ENCODE measurements at places on chromosomes 1 and 21.

DNA sequence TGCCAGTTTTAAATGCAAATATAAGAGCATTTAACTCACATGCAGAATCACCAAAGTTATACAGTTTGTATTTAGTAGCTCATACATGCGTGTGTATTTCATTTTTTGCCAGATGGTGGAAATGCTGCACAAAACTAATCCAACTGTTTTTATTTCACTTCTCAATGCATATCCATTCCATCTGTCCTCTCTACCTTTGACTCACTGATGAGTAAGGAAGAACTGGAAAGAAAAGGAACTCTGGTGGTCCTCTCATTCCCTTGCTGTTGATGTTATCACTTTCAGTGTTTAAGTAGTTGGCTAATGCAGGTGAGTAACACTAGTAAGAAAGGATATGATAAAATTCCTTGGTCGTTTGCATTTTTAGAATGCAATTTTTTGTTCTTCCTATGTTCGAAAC is 5.7 kb upstream of the SLC1A7 start:
- DNase-seq: no peak

GRCh38 chr1:226511296-226511695 is 37.3 kb upstream of the STUM start:
- DNase-seq: no peak

- no peak for DNase-seq
Observed at GRCh38 chr1:198686069-198686728, 47.4 kb downstream of the PTPRC start.

DNA sequence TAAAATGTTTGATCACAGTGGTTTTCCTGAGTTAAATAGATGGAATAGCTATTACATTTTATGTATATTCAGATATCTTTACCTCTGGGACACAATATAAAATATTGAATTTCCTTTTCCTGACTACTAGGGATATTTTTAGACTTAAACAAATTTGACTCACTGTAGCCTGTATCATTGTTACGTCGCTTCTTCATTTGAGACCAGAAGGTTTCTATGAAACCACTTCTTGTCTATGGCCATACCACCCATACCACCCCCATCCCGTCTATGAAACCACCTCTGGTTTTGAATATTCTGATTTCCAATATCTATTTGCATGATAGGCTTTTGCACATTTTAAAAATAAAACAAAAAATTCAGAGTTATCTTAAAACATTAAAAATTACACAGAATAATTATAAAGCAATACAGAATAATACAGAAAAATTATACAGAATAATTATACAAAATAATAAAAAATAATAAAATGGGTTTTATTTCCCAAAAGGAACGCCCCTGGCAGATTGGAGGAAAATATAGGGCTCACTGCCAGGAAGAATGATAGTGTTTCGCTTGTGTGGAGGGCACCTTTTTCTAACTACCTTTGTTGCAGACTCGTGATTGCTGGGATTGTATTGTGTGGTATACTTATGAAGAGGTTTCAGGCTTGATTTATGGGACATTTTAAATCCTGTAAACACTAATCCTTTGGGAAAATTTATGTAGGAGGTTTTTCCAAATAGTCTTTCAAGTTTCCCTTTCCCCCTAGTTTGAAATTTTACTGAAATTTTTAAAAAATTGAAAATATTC is 4.7 kb downstream of the SPEN start:
- DNase-seq: no peak

- no peak for DNase-seq
Observed at GRCh38 chr1:51981555-51981954, 8.9 kb downstream of the RAB3B start.

- no peak for DNase-seq
Observed at GRCh38 chr1:214670098-214670497, 67.1 kb downstream of the CENPF start.

DNA sequence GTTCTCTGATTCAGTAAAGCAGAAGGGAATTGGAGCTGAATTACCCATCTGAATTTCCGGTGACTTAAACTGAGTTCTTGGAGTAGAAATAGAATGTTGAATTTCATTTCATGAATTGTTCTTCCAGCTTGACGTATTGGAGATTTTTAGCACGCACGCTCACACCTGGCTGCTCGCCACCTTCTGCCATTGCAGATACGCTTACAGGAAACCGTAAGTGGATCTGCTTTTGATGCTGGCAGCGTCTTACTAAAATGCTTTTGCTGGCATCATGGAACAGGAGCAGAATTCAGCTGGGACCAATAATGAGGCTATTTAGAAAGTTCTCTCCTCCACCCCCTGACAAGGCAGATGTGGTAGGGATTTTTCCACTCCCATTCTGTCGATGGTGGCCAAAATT is 17.7 kb upstream of the ELAVL4 start:
- DNase-seq: no peak

- DNase-seq: no peak
Observed at GRCh38 chr1:94055459-94056122, 65.4 kb downstream of the ABCA4 start.

DNA sequence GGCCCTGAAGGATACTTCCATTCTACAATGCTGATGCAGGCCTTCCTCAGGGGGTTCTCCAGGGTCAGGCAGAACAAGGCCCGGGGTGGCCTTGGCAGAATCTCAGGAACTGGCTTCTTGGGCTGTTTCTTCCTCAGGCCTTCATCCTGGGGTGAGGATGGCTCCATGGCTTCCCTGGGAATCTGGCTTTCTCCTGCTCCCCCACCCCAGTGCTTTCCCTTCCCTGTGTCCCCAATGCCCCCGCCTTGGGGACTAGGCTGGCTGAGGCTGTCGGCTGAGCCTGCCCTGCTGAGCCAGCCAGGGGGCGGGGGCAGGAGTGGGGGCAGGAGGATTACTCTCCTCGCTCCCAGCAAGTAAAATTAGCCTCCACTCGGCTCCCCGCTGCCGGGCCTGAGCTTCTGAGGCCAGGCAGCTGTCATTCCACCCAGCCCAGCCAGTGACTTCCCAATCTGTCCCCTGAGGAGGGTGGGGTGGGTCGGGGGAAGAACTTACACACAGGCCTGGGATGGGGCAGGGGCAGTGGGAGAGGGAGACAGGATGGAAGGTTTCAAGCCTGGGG is at the start of gene CACNA1S:
Gene CACNA1S (minus strand): TSS at position 254 of the 559 bp plus-strand sequence. CDS start 87 bp downstream, at position 167.
- no peak for DNase-seq

DNA sequence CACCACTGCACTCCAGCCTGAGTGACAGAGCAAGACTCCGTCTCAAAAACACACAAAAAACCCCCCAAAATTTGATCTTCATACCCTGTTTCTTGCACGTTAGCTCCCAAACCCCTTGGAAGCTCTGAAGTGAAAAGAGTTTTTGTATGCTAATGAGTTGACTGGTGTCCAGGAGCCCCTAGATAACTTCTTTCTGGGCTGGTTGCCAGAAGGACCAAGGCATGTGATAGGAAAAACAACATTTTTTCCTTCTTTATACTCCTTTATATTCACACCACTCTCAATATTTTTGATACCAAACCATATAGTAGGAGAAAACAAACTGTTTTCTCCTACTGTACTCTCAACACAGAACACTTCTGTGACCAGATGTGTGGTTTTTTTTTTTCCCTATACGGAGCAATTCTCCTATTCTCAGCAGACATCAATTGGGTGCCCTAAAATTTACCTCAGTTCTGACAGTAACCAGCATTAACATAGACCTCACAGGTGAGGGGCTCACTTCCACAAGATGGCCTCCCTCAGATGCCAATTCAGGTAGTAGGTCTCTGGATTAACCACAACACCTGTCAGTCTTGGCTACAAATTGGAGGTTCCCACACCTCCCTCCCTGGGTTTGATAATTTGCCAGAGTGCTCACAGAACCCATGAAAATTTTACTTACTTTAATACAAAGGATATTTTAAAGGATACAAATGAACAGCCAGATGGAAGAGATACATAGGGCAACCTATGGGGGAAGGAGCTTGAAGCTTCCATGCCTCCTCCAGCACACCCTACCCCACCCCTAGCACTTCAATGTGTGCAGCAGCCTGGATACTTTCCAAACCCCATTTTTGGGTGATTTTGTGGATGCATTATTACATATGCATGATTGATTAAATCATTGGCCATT is 25.6 kb downstream of the ZYG11B start:
- DNase-seq: no peak

DNA sequence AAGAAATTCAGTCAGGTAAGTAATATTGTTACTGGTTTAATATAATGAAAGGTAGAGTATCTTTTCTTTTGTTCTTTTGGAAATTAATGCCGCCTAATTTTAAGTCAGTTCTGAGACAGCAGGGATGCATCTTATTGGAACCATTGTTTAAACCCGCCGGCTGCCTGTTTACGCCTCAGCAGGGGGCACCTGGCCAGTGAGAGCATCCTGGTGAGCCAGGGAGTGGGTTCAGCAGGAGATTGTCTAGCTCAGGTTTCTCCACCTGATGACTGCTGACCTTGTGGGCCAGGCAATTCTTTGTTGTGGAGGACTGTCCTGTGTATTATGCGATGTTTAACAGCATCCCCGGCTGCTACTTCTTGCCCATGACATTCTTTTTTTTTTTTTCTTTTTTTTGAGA is 30.2 kb downstream of the CHAF1B start:
- no peak for DNase-seq

- DNase-seq: no peak
Observed at GRCh38 chr1:997993-998744, 1.7 kb downstream of the HES4 start.

DNA sequence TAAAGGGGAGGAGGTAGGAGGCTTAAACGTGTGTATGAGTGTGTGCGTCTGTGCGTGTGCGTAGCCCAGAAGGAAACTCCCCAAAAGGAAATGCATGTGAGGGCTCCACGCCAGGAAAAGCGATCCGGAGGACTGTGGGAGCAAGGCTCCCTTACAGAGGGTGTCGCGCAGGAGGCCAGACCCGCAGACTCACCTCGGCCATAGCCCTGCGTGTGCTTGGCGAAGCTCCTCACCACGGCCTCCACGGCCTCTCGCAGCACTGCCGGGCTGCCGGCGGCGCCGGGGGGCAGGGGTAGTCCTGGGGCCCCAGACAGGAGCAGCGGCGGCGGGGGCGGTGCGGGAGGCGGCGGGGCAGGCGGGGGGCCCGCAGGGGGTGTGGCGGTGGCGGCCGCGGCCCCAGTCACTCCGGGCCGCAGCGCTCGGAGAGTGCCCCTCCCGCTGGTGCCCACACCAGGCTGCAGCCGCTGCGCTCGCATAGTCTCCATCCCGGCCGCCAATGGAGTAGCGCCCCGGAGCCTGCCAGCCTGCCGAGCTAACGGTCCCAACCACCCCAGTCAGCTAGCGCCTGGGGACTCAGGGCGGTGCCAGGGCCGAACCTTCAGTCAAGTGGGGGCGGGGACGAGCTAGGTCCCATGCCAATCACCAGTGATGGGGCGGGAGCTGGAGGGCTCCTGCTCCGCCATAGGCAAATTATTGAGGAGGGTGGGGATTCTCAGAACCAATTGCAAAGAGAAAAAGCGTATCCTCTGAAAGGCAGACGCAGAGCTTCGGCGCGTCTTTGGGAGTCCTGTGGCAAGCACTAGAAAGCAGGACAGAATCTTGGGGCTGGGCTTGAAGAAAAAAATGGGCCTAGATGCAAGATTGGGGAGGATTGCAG is at the start of gene LIX1L:
Gene LIX1L (minus strand): TSS at position 575 of the 877 bp plus-strand sequence. CDS start 90 bp downstream, at position 485.
- DNase-seq: peak; percentile 89

GRCh38 chr1:17569200-17570139 is 30.0 kb downstream of the ARHGEF10L start:
- DNase-seq: no peak

DNA sequence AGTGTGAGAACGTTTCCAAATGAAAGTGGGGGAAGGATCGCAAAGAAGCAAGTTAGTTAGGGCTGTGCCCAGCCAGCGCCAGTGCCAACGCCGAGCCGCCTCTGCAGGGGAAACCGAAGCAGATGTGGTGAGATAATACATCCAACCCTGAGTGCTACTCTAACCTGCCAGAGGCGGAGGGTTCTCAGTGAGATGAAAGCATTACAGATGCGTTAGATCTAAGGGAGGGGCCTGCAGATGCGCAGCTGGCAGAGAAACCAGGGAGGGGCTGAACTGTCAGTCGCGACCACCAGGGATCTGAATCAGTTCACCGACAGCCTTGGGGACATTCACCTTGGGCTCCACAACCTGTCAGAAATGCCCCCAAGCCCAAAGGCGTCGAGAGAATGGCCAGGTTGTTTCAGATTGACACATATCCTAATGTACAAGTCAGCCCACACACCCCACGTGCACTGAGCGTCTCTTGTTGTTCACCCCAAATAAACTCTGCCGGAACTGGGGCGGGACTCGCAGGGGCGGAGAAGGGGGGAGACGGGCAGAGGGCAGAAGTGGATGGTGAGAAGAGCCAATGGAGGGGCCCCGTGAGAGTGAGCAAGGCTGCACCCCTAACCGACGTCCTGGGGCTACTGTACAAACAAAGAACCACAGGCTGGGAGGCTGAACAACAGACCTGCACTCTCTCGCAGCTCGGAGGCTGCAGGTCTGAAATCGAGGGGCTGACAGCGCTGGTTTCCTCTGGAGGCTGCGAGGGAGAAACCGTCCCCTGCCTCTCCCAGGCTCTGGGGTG is 8.7 kb upstream of the UMODL1 start:
- DNase-seq: peak; percentile 75

DNA sequence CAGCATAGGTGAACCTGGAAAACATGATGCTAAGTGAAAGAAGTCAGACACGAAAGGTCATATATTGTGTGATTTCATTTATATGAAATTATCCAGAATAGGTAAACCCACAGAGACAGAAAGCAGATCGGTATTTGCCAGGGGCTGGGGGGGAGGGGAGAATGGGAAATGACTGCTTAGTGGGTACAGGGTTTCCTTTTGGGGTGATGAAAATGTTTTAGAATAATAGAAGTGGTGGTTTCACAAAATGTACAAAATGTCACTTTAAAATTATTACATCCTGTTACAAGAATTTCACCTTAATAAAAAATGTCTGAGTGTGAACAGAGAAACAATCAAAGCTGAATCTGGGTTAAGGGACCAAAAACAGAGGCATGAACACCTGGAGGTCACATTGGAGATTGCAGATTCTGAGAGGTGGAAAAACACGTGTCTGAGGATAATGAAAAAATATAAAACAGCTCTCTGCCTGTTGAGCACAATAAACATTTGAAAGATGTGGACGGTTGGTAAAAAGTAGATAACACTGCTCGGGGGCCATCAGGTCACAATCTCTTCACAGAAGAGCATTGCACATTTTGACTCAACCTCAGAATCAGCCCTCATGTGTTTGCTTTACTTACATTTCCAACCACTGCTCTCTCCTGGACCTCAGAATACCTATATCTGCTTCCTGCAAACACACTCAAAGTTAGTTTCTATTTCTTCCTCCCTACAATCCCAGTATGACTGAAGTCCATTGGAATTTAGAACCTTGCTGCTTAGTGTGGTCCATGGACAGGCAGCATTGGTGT is 3.2 kb downstream of the SLAMF6 start:
- DNase-seq: no peak

DNA sequence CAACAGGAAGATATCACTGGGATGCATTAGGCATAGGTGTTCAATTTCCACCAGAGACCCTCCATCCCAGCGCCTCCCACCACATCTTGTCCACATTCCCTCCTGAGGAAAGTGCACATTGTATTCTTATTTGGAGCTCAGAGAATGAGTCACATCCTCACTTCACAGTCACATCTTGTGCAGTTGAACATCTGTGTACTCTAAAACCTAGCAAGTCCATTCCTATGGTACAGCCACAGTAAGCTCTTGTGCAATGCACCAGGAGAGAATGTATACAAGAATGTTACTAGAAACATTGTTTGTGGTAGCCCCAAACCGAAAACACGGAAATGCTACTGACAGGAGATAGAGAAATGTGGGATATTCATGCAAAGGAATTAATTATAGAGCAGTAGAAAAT is 1.6 kb upstream of the KDF1 start:
- DNase-seq: no peak

GRCh38 chr1:197302775-197303174 is 34.7 kb downstream of the CRB1 start:
- DNase-seq: no peak

Data from GM12892 (cell line).